Suppressor macrophage treated with lipopolysaccharide for 4 hours (primary cell): ENCODE measurements at places on chromosomes 7 and 10.

DNA sequence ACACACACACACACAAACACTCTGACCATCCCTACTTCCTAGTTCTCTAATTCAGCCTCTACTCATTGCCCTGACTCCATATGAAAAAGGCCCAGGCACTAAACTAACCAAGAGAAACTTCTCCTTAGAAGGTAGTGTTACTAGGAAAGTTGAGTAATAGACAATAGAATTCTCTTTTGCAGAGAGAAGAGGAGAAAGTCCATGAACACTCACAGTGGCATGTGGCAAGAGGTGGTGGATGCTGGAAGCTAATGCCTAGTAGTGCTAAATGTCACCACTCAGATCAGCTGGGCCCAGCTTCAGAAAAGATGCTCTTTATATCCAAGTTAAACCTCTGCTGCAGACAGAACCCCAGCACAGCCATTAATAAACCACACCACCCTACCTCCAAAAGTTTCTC lies 58.2 kb downstream of the SORBS1 start:
- no peak for DNase-seq

GRCh38 chr10:132206377-132206745 lies 19.6 kb downstream of the DPYSL4 start:
- DNase-seq, result no peak

- no peak for DNase-seq
Measured at GRCh38 chr7:100371561-100372171, 1.6 kb upstream of the PILRA start.

DNA sequence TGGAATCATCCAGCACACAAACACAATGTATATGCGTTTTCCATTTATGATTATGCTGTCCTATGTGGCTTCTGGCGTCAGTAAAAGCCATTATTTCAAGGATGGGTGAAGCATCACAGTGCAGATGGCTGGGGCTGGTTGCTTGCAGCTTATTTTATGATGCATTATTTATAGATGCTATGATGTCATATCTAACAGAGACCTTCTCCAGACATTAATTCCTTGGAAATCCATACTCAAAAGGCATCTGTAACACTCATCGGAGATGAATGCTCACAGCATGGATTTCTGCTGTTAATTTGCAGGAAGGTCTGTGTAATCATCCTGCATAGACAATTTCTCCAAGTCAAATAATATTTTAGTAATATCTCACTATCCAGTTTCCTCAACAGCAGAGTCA lies 7.2 kb downstream of the RGS10 start:
- no peak for DNase-seq

GRCh38 chr10:25294032-25294926 lies 119.5 kb downstream of the GPR158 start:
- DNase-seq, result no peak

- DNase-seq, result no peak
Measured at GRCh38 chr7:56092789-56093531, at the start of gene PHKG1. PHKG1 (minus strand) TSS chr7:56092952; CDS start chr7:56088941, 4,011 bp downstream.

- DNase-seq, result no peak
Measured at GRCh38 chr10:89759531-89759930, 58.1 kb downstream of the KIF20B start.

GRCh38 chr7:98229991-98230745 lies 18.9 kb downstream of the BHLHA15 start:
- no peak for DNase-seq

- no peak for DNase-seq
Measured at GRCh38 chr10:86389441-86390193, 23.0 kb upstream of the GRID1 start.

GRCh38 chr10:46523119-46523961 lies 33.1 kb downstream of the GPRIN2 start:
- no peak for DNase-seq

- DNase-seq, result peak; percentile 47
Measured at GRCh38 chr10:3071405-3072198, 4.3 kb downstream of the PFKP start.

DNA sequence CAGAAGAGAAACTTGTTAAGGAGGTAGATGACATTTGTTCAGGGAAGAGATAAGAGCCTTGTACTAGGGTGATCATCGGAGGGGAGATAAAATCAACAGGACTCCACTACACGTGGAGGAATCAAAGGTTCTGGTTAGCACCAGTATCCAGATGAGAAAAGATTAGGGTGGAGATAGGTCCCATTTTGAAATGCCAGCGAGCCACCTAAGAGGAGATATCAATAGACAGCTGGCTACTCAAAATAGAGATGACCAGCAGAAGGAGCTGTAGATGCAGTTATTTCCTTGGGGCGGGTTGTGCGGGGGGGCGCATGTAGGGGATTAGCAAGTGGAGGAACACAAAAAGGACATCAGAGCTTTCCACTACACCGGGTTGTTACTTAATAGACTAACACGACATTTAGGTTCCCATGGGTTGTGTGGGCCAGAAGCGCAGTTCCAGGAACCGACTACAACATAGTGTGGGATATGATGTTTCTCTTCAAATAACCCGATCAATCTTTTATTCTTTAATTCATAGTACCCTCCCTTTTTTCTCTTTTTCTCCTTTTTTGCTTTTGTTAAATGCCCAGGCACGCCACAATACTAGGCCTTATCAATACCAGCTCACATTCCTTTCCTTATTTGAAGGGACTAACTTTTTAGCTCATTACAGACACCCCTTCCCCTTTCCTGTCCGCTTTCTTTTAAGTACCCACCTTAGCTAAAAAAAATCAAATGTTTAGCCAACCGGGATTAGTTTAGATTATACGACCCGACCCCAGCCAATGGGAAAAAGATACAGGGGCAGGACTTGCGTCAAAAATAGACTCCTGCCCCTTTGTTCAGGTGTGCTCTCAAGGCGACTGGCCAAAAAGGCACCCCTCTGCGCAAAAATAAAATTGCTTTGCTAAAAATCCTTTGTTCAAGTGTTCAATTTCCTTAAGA lies 2.0 kb upstream of the KIF11 start:
- peak; percentile 18 for DNase-seq

GRCh38 chr10:109866168-109866994 lies 56.9 kb downstream of the XPNPEP1 start:
- DNase-seq, result no peak

- DNase-seq, result peak; percentile 9
Measured at GRCh38 chr10:13994932-13995331, 335.8 kb downstream of the FRMD4A start.

- DNase-seq, result no peak
Measured at GRCh38 chr7:90701771-90702170, 105.7 kb downstream of the CDK14 start.

DNA sequence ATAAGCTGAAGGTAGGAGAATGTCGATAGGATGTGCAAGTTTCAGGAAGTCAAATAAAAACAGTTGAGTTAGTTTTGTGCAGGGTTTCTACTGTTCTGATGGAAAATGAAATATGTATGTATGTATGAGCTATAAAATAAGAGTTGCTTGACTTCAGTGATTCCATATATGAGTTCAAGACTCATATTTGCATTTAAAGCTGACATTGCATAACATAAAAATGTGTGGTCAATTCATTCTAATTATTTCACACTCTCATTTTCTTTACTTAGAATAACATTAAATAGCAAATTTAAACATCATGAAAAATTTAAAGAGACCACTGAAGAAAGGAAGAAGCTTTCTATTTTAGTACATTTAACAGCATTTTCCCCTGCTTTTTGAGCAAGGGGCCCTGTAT lies 37.8 kb downstream of the IFIT5 start:
- no peak for DNase-seq

- no peak for DNase-seq
Measured at GRCh38 chr7:77454802-77455201, 38.7 kb upstream of the GSAP start.

- DNase-seq, result no peak
Measured at GRCh38 chr10:71393841-71394475, 2.8 kb upstream of the CDH23 start.

DNA sequence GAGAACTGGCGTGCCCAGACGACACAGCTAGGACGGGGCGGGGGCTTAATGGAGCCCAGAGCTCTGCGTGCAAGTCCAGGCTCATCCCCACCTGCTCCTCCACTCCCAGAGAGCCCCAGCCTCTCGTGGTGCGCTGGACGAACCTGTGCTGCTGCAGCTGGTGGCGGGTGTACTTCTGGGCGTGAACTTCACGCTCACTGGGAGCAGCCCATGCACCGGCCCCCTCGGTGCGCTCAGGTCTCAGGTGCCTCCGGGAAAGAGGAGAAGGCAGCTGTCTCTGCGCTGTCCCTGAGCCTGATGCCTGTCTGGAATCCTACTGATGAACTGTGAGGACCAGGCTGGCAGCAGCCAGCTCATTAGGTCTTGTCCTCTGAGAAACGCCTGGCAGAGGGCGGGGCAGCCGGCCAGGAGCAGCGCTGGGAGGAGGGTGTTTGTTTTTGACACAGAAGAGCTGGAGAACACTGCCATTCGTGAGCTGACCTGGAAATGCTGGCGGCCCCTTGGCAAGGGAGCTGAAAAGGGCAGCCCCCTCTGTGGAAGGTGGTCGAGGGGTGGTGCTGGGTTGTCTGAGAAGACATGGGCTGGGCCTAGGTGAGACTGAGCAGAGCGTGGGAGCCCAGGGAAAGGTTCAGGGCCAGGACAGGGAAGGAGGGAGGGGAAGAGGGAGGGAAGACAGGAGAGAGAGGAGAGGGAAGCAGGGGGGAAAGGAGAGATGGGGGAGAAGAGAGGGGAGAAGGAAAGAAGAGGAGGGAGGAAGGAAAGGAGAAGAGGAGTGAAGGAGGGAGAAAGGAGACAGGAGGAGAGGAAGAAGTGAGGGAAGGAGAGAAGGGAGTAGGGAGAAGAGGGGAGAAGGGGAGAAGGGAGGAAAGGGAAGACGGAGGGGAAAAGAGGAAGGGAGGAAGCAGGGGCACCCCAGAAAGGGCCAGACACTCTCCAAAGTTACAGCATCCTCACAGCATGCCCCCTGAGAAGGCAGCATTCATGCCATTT lies 53.5 kb upstream of the TNS3 start:
- DNase-seq, result no peak

DNA sequence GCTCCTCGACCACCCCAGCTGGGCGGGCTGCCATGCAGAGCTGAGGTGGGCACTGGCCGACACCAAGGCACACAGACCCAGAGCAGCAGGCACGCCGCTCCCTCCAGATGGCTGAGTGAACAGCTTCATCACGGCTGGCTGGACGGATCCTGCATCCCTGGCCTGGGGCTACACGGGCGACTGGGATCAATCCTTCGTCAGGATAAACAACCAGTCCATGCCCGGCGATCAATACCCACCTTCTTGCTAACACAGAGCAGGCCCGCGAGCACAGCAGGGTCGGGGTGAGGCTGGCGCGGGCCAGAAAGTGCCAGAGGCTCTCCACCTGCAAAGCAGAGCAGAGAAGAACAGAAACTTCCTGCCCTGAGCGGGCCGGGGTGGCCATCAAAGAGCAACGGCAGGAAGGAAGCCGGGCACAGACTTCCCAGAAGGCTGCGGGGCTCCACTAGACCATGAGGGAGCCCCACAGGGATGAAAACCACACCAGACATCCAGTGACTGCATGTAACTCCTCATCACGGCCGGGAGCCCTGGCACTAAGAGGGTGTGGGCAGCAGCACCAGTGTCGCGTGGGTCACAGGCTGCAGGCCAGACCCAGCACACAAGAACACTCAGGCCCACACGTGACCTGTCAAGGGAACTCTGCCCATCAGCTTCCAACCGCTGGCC lies 166.4 kb downstream of the MAD1L1 start:
- DNase-seq, result no peak

DNA sequence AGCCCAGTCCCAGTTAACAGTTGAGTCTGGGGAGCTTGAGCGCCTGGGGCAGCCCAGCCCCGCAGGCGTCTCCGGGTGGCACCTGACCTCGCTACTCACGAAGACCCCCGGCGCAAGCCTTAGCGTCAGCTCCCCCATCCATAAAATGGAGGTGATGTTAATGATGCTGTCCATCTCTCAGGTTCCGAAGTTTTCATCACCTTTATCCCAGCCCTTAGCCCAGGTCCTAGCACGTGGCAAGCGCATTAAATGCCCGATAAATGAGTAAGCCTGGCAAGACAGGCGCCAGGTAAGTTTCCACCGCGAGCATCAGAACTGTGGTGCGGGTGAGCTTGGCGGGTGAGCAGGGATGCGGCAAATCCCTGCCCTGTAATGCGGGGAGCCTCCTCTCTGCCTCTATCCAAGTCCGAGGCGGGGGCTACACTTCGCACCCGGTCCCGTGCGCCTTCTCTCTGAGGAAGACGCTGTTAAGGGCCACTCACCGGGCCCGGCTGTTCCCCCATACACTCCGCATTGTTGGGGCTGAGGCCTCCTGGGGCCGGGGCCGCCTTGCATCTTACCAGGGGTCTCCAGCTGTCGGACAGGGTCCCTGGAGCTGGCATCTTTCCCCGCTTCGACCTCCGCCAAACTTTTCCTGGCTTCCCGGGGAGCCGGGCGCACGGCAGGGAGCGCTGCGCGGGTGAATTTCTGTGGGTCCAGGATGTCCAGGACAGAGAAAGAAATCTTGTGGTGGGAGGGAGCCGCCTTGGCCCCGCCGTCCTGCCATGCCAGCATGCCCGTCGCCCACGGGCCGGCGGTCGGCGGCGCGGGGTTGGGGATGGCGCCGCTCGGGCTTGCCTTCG lies 444 bp downstream of the NKX1-2 start:
- DNase-seq, result no peak

- no peak for DNase-seq
Measured at GRCh38 chr7:96723622-96724021, 14.0 kb upstream of the SEM1 start.

- no peak for DNase-seq
Measured at GRCh38 chr10:70319824-70320223, 36.0 kb upstream of the NPFFR1 start.

DNA sequence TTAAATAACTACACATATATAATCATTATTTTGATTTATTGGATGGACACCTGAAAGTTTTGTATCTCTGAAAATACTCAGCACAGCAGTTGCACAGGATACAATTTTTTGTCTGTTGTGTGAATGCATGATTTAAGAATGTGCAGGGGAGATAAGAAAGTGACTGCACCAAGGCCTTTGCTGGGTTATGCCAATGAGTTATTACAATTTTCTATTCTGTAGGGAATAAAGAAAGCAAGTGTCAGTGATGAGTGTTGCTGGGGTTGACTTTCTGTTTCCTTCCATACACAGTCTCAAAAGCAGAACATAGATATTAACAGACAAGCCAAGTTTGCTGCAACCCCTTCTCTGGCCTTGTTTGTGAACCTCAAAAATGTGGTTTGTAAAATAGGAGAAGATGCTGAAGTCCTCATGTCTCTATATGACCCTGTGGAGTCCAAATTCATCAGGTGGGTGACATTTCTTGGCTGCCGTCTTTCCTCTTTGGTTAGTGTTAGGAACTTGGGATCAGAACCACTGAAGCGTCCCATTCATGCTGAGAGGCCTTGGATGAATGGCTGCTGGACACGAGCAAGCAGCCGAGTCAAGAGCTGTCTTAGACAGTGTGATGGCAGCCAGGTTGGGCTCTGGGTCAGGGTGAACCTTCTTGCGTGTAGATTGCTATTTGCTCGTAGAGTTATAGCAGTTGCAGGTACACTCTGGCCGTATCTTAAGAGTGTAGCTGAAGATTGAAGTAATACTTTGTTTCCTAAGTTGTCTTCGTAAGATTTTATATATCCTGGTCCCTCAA lies 92.8 kb downstream of the DOCK1 start:
- DNase-seq, result no peak

- DNase-seq, result peak; percentile 79
Measured at GRCh38 chr7:151484971-151485707, 34.6 kb downstream of the RHEB start.

GRCh38 chr7:107865956-107866775 lies 24.8 kb upstream of the DLD start:
- no peak for DNase-seq
